DMS79 (cell line): ENCODE measurements at places on chromosomes 3 and 15.

DNA sequence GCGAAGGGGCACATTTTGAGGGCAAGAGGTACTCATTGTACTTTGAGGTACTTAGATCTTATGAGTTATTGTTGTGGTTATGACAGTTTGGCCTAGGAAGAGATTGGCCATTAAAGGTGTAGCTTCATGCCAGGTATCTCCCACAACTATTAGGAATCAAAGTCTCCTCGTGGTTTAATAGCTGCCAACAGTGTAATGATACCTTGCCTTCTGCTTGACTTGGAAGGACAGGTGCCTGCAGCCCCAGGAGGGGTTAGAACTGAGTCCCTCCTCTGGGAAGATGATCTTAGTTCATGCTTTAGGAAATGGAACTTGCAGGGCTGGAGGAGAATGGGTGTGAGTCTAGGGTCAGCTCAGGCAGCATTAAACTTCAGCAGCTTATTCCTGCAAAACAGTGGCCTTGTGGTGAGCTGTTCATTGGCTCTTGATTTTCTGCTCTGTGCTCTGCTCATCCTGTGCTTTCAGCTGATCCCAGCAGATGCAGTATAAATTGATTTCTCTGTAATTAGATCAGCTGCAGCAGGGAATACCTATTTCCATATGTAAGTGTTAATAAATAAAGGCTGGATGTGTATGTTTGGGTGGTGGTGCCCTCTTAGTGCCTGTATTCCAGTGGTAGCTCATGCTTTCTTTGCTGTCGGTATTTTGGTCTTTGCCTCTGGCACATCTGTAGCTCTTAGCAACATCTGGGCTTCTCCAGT lies 40.5 kb downstream of the ZNF609 start:
- DNase-seq: no peak

- no peak for DNase-seq
Observed at GRCh38 chr3:13861461-13861860, 18.4 kb downstream of the WNT7A start.

- DNase-seq: peak; percentile 43
Observed at GRCh38 chr3:132273036-132273435, 44.2 kb upstream of the ACP3 start.

DNA sequence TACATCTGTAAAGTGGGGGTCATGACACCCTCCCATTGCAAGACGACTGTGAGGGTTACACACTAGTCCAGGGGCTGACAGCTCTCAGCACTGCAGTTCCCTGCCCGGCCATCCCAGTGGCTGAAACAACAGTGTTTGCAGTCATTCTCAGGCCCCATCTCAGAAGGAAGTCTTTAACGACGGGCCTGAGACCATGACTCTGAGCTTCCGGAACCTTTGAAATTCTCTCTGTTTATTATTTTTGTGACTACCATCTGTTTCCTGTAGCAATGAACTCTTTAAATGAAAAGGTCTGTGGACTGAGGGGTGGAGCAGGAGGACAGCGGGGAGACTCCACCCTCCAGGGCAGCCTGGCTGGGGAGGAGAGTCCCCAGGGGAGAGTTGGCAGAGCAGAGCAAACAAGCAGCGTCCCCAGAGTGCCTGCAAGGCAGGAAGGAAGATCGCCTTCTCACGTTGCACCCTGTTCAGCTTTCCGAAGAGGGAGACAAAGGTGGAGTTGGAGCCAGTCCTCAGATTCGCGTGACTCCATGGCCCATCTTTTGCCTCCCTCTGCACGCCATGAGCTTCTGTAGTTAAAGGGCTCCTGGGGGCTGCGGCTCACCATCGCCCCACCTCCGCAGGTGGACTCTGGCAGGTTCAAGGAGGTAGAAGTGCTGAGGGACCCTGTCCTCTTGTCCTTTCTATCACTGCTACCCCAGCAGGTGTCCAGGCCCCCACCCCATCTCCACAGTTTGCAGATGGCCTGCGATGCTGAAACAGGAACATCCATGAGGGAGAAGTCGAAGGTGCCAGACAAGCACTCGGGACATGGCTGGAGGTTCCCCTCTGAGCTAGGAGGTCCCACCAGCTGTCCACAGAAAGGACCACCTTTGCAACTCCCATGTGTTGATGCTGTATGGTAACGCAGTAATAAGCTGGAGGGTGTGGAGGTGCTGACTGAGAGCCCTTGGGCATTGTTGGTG lies 525.8 kb upstream of the PROK2 start:
- peak; percentile 13 for DNase-seq

GRCh38 chr3:123635217-123635616 lies 50.4 kb upstream of the HACD2 start:
- DNase-seq: no peak

- no peak for DNase-seq
Observed at GRCh38 chr3:60456180-60456579, 795.1 kb downstream of the FHIT start.

- DNase-seq: peak; percentile 67
Observed at GRCh38 chr3:52881871-52882270, 15.5 kb downstream of the STIMATE start.

GRCh38 chr3:167304077-167304476 lies 76.0 kb downstream of the ZBBX start:
- DNase-seq: no peak

GRCh38 chr3:52149021-52149420 lies 5.2 kb downstream of the POC1A start:
- no peak for DNase-seq

GRCh38 chr3:111571907-111572460 lies 23.2 kb downstream of the ZBED2 start:
- no peak for DNase-seq

- no peak for DNase-seq
Observed at GRCh38 chr15:72541674-72542073, 67.5 kb downstream of the ARIH1 start.

DNA sequence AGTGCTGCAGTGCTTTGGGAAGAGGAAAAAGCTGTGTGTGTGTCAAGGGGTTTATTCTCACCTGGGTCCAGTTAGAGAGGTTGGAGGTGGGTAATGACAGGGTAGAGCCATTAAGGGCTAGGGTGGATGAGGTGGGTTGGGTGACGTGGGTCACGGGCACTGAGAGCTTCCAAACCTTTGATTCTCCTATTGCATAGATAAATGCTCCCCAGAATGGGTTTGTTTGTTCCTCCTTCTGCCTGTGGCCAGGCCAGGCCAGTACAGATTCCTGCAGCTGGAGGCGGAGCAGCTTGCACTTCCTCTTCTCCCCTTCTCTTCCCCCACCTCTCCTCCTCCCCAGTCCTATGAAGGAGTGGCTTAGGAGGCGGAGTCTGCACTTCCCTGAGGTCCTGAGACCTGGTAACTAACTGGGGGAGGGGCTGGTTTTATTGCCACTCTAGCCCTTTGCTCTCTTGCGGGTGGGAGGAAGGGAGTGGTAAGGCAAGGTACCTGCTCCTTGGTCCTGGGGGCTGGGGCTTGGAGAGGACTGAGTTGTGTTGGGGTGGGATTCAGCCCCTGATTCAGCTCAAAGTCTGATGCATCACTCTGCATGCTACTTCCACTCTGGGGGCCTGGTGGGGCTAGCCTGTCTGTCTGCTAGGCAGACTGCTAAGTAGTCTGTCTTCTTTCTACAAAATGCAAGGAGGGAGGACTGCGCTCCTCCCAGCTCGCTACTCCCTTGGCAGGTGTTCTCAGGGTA lies 3.5 kb downstream of the SPINT1 start:
- peak; percentile 44 for DNase-seq

DNA sequence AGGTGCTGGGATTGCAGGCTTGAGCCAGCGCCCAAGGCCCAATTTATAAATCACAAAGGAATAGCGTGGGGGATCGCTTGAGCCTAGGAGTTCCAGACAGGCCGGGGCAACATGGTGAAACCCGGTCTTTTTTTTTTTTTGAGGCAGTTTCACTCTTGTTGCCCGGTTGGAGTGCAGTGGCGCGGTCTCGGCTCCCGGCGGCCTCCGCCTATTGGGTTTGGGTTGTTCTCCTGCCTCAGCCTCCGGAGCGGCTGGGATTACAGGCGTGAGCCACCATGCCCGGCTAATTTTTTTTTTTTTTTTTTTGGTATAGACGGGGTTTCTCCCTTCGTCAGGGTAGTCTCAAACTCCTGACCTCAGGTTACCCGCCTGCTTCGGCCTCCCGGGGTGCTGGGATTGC lies 65.0 kb downstream of the GOLGA6L7 start:
- DNase-seq: no peak

DNA sequence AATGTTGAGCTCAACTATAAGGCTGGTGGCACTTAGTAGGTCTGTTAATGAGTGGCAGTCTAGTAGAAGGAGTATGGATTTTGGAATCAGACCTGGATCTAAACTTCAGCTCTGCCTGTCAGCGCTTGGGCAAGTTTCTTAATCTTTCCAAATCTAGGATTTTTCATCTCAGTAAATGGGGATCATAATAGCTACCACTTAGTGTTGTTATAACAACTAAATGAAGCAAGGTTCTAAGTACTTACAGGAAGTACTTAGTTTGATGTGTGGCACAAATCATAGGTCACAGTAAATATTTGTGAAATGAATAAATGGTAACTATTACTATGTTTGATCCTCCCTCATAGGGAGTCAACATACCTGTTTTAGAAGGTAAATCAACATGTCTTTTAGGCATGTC lies 31.4 kb downstream of the SLC49A4 start:
- DNase-seq: no peak

GRCh38 chr15:78390826-78391225 lies 47.2 kb upstream of the IREB2 start:
- no peak for DNase-seq

GRCh38 chr3:187274977-187275338 lies 16.6 kb downstream of the MASP1 start:
- no peak for DNase-seq

GRCh38 chr3:183447206-183448001 lies 19.0 kb upstream of the MCF2L2 start:
- peak; percentile 96 for DNase-seq

GRCh38 chr15:89587955-89588354 lies 12.7 kb downstream of the TICRR start:
- no peak for DNase-seq

DNA sequence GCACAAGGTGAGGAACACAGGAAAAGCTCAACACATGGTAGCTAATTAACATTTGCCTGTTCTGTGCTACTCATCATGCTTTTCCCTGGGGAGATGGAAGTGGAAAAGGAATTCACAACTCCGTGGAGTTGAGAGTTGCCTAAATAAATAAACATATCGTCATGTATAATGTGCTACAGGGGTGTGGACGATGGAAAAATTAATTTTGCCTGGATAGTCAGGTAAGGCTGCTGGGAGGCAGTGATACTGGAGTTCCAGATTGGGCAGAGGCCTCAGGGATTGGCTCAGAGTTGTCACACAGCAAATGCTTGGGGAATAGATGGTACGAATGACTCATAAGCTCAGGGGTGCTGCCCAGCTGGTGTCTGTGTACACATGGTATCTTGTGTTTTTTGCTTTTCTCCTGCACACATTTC lies 3.1 kb upstream of the ABHD6 start:
- DNase-seq: no peak

- DNase-seq: no peak
Observed at GRCh38 chr3:139611528-139611927, 66.2 kb downstream of the NMNAT3 start.

DNA sequence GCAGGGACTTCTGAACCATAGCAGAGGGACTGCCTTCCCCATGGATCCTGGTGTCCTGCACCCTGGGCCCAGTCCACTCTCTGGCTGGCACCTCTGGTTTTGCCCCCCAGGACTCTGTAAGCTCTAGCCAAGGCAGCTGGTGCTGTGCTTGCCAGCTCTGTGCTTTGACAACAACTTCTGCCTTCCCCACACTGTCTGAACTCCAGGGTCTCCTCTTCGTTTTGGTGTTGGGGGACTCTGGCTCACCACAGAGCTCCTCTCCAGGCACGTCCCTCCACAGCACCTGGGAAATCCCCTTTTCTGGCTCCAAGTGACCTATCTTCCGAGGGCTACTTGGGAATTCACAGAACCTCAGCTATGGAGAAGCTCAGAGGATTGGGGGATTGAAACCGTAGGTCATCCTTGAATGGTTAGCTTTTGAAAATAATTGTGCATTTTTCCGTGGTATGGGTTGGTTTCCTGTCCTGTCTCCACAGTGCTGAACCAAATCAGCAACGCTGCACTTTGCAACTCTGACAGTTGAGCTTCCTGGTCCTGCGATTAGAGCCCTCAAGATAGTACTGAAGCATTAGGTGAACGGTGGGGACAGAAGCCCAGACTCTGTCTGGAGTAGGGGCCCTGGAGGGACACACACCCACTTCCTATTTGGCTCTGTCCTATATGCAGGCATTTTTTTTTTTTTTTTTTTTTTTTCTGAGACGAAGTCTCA lies 152.4 kb downstream of the APBA2 start:
- DNase-seq: no peak

DNA sequence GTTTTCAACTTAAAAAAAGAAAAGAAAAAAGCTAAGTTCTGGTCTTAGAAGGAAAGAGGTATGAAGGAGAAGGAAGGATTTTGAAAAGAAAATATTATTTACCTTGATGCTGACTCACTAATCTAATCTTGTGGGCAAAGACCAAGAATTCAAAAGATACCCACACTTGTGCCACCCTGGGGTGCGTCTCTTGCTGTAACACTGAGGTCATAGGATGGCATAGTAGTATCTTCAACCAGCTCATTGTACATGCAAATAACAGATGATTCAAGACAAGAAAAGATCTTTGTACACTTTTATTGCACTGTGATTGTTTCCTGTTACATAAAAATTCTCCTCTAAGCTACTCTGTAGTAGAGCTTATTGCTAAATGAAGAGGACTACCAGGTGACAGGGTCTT lies 17.3 kb downstream of the PLS1 start:
- DNase-seq: no peak

GRCh38 chr3:101849714-101850245 lies 466 bp downstream of the NFKBIZ start:
- DNase-seq: no peak

GRCh38 chr15:74433592-74434262 lies at the start of gene SEMA7A:
SEMA7A (minus strand) TSS chr15:74433958; CDS start chr15:74433918, 40 bp downstream.
- DNase-seq: no peak

- DNase-seq: no peak
Observed at GRCh38 chr3:46900007-46900292, 22.4 kb downstream of the PTH1R start.

- DNase-seq: no peak
Observed at GRCh38 chr3:69095636-69096035, 10.9 kb downstream of the ARL6IP5 start.
